ENCODE measurements at places on chromosomes 7 and 10.

DNA sequence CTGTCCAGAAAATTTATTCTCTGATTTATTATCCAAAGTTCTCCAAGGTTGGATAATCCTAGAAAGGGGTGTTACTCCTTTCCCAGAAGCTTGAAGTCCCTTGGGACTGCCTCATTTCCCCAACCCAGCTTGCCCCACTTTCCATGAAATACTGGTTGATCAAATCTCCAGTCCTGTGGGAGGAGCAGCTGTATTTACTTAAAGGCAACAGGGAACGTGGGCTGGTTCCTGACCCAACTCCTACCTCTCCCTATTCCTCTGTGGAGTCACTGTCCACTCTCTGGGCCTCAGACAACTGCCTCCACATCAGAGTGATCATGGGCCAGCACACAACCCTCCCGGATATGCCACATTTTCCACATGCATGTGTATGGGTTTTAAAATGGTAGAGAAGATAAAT is 166.2 kb upstream of the PRR15 start:
- DNase-seq = no peak
- no peaks in the 10 kb centered on the region for H3K27me3 ChIP-seq
- H3K36me3 ChIP-seq = no peaks in the 10 kb centered on the region
- H3K4me1 ChIP-seq = no peaks in the 10 kb centered on the region
- H3K27ac ChIP-seq = no peak overlapping the region

- no peaks in the 10 kb centered on the region for H3K4me1 ChIP-seq
- no peak for DNase-seq
- H3K27ac ChIP-seq = no peak overlapping the region
- H3K4me3 ChIP-seq = no peak overlapping the region
- no peaks in the 10 kb centered on the region for H3K36me3 ChIP-seq
Measured at GRCh38 chr10:64283621-64284020, 762.4 kb downstream of the REEP3 start.

DNA sequence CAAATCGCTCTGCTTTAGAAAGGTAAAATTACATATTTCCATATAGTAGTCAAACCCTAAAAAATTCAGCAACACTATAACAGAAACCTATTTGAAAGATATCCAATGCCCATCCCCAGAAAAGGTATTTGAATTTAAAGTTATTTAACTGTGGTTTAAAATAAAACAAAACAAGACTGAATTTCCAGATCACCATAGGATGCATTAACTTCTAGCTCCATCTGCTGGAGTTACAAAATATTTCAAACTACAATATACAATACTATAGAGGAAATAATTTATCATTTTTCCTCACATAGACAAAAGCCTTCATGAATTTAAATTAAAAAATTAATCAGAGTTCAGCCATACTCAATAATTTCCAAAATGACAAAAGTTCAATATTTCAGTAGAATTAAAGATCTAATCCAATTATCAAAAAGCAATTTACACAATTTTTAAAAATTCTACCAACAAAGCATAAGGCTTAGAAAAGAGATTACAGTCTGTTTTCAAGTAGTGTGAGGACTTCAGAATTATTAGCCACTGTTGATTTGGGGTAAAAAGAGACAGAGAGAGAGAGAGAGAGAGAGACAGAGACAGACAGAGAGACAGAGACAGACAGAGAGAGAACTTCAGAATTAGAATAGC is 75.9 kb downstream of the LMBR1 start:
- peaks cover 6% of the 10 kb centered on the region for H3K36me3 ChIP-seq
- DNase-seq = no peak
- H3K4me1 ChIP-seq = no peaks in the 10 kb centered on the region
- H3K27ac ChIP-seq = no peak overlapping the region
- H3K27me3 ChIP-seq = no peaks in the 10 kb centered on the region
- no peak overlapping the region for H3K4me3 ChIP-seq

DNA sequence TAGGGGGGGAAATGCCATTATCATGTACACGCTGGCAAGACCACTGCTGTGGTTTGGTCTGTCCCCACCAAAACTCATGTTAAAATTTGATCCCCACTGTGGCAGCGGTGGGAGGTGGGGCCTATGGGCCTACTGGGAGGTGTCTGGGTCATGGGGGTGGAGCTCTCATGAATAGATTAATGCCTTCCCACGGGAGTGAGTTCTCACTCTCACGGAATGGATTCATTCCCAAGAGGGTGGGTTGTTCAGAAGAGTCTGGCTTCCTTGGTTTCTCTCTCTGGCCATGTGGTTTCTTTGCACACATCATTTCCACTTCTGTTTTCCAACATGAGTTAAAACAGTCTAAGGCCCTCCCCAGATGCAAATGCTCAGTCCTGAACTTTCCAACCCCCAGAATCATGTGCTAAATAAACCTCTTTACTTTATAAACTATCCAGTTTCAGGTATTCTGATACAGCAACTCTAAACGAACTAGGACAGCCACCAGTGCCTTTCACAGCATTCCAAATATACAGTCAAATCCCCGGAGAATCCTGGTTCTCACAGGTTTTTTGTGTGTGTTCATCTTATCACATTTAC is 44.3 kb downstream of the SMURF1 start:
- H3K27me3 ChIP-seq = no peaks in the 10 kb centered on the region
- no peaks in the 10 kb centered on the region for H3K36me3 ChIP-seq
- H3K4me1 ChIP-seq = no peaks in the 10 kb centered on the region
- DNase-seq = no peak
- H3K27ac ChIP-seq = no peak overlapping the region

DNA sequence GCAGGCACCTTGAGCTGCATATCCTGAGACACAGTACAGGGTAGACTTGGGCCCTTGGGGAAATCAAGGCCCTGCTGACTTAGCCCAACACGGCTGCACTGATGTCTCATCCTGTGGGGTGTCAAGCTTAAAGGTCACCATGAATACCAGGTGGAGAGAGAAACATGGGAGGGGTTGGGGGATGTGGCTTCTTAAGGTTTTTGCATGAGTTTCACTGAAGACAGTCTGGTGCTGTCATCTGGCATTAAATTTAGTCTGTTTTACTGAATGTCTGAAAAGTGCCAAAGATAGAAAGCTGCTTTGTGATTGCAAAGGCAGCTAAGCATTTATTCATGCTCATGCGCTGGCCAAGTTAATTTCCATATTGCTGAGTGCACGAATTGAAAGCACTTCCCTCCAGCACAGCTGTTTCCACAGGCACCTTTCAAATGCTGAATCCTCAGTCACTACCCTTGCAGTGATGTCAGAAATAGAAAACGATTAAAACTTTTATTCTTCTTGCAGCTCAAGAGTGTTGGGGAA is 102.1 kb downstream of the OSBPL3 start:
- no peaks in the 10 kb centered on the region for H3K27me3 ChIP-seq
- no peak overlapping the region for H3K27ac ChIP-seq
- no peaks in the 10 kb centered on the region for H3K4me1 ChIP-seq

GRCh38 chr7:24882989-24883621 is 96.9 kb downstream of the OSBPL3 start:
- H3K4me1 ChIP-seq = no peaks in the 10 kb centered on the region
- DNase-seq = no peak
- no peak overlapping the region for H3K4me3 ChIP-seq
- no peaks in the 10 kb centered on the region for H3K36me3 ChIP-seq
- no peaks in the 10 kb centered on the region for H3K27me3 ChIP-seq

GRCh38 chr10:122543676-122544445 is 16.7 kb upstream of the DMBT1 start:
- no peak overlapping the region for H3K27ac ChIP-seq
- no peak for DNase-seq
- no peak overlapping the region for H3K4me3 ChIP-seq
- H3K4me1 ChIP-seq = peaks cover 25% of the 10 kb centered on the region
- H3K36me3 ChIP-seq = no peaks in the 10 kb centered on the region
- H3K27me3 ChIP-seq = no peaks in the 10 kb centered on the region

DNA sequence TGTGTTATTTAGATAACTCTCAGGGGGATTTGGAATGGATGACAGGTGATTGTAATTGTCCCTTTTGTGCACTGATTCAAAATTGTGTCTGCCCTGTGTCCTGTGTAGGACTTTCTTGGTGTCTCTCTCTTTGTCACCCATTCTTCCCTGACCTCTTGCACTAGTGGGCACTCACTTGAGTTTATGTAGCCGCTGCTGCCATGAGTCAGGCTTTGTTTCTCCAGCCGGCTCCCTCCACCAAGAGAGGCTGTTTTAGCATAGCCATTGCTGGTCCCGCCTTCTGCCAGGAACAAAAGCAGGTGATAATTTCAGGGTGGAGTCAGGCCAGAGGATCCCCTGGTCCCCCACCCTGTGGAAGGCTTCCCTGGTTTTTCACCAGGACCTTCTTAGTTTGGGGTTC is 8.4 kb downstream of the COL17A1 start:
- H3K4me3 ChIP-seq = no peak overlapping the region
- H3K4me1 ChIP-seq = no peaks in the 10 kb centered on the region
- H3K36me3 ChIP-seq = no peaks in the 10 kb centered on the region
- H3K27me3 ChIP-seq = no peaks in the 10 kb centered on the region
- no peak overlapping the region for H3K27ac ChIP-seq

DNA sequence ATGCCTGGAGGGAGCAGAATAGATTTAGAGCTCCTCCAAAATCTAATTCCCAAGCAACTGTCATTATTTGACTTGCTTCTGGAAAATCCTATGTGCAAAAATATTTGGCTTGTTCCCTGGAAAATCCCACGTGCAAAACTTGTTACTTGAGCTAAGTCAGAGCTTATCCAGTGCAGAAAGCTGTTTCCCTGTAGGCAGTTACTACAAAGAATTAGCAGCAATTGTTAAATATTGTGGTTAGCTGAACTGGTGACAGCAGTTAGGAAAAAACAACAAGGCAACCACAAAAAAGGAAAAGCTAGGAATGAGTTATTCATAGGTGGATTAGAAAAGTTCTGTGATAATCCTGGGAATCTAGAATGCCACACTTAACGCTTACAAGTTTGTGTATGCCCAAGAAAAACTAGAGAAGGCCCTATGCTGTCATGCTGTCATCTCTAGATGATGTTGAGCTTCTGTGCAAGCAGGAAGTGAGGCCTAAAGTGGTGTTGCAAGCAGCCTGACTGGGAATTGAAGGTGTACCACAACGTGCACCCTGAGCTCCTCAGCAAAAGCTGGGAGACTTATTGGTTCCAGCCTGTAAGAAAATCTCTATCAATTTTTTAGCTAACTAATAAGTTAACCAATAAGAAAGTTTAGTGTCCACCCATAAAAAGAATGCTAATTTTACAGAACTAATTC is 738.6 kb upstream of the LRRTM3 start:
- H3K36me3 ChIP-seq = no peaks in the 10 kb centered on the region
- no peaks in the 10 kb centered on the region for H3K4me1 ChIP-seq
- no peak overlapping the region for H3K4me3 ChIP-seq
- no peak for DNase-seq

GRCh38 chr10:12394241-12395033 is 45.1 kb downstream of the CAMK1D start:
- H3K27me3 ChIP-seq = no peaks in the 10 kb centered on the region
- no peaks in the 10 kb centered on the region for H3K36me3 ChIP-seq
- no peak for DNase-seq
- H3K4me1 ChIP-seq = no peaks in the 10 kb centered on the region
- no peak overlapping the region for H3K27ac ChIP-seq
- no peak overlapping the region for H3K4me3 ChIP-seq

DNA sequence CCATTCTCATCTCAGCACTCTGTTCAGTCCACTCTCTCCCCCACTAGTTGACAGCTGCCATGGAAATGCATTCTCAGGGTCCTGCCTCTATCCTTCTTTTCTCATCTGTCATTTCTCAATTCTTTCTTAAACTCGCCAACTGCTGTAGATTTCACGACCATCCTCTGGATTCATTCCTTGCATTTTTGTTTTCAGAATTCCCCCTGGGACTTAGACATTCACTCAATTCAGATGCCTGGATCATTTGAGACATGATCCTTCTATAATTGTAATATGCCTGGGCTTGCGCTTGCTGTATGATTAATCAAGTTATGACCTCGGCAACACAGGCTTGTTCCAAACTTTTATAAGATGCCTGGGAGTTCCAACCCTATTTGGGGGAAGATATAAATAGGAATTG is 104.5 kb downstream of the RAB11FIP2 start:
- H3K4me1 ChIP-seq = no peaks in the 10 kb centered on the region
- no peaks in the 10 kb centered on the region for H3K27me3 ChIP-seq
- no peak for DNase-seq
- H3K4me3 ChIP-seq = no peak overlapping the region

- peaks cover 6% of the 10 kb centered on the region for H3K4me1 ChIP-seq
- no peak overlapping the region for H3K27ac ChIP-seq
- DNase-seq = no peak
- no peak overlapping the region for H3K4me3 ChIP-seq
- peaks cover 57% of the 10 kb centered on the region for H3K36me3 ChIP-seq
- no peaks in the 10 kb centered on the region for H3K27me3 ChIP-seq
Measured at GRCh38 chr10:102511583-102512274, 8.0 kb downstream of the SUFU start.

- H3K27me3 ChIP-seq = no peaks in the 10 kb centered on the region
- no peak overlapping the region for H3K27ac ChIP-seq
- no peak for DNase-seq
Measured at GRCh38 chr7:5679813-5680473, 101.5 kb downstream of the RNF216 start.

DNA sequence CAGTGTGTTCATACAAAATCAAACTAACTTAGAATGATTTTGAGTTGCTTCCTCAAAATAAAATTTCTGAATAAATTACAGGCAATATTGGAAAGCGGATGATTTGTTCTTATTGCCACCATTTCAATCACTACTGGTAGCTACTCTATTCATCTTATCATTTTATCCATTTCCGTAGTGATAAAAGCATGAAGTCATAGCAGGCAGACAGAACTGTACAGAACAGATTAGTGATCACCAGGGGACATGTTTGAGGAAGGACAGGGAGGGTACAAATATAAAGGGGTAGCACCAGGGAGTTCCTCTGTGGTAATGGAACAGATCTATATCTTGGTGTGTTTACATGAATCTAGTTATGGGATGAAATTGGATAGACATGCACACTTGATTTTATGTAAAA is 138.5 kb downstream of the WNT2 start:
- no peak overlapping the region for H3K27ac ChIP-seq
- no peaks in the 10 kb centered on the region for H3K27me3 ChIP-seq
- no peaks in the 10 kb centered on the region for H3K36me3 ChIP-seq
- DNase-seq = no peak

DNA sequence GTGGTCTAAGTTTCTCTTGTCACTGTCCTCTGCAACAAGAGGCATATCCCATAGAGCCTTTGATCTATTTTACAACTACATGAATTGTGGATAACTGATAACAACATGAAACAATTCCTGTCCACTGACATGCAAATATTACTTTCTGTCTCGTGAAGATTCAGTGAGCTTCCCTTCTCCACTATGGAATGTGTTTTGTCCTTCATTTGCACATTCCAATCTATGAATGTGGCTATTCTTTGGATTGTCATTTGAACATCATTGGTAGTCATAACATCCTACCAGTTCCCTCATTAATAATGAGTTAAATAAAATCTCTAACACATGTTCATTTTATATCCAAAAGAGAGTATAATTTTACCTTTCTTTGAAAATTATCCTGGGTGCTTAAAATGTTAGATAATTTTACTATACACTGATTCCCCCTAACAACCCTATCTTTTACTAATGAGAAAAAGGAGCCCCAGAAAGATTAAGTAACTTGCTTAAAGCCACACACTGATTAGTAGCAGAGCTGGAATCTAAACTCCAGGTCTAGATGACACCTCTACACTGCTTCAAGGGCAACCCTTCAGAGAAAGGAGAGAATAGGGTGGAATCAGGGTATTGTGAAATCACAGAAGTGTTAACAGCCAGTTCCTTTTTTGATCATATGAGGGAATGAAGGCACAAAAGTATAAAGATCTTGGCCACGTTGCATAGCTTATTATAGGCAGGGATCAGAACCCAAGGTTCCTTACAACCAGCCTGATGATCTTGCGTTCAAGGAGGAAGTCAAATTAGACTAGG is 39.1 kb downstream of the PDE1C start:
- H3K27me3 ChIP-seq = no peaks in the 10 kb centered on the region
- H3K4me3 ChIP-seq = no peak overlapping the region
- no peaks in the 10 kb centered on the region for H3K36me3 ChIP-seq
- H3K27ac ChIP-seq = no peak overlapping the region
- no peak for DNase-seq
- no peaks in the 10 kb centered on the region for H3K4me1 ChIP-seq

All from effector memory CD4-positive, alpha-beta T cell (primary cell).